Cortex of kidney (tissue), 1 donor: ENCODE measurements at places on chromosomes 13 and 19.

DNA sequence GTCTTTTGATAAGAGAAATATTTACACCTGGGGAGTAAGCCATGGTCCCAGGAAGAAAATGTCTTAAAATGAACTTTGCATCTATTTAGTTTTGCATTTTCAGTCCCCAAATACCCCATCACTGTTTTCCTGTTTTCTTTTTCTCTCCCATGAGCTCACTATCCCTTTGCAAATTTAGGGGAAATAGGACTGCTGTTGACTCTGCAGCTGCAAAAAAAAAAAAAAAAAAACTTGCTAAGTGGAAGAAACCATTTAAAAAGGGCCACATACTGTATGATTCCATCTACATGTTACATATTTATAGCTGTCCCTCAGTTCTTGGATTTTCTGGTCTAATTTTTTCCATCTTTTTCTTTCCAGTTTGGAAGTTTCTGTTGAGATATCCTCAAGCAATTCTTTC, 98.2 kb upstream of the SERP2 start:
- no peak for DNase-seq

DNA sequence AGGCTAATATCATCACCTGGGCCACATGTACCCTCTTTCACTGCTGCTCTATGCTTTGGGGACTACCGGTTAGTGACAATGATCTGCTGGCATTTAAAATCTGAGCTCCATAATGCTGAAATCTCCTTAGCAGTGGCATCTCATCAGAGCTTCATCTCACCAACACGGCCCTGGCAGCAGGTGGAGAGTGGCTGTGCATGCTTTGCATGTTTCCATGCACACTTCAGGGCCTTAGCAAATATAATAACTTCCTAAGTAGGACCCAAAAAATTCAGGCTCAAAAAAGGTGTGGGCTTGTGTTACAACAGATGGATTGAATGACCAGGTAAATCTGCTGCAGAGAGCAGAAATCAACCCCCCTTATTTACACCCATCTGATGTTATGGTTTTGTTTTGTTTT, 55.2 kb downstream of the ALOX5AP start:
- no peak for DNase-seq

DNA sequence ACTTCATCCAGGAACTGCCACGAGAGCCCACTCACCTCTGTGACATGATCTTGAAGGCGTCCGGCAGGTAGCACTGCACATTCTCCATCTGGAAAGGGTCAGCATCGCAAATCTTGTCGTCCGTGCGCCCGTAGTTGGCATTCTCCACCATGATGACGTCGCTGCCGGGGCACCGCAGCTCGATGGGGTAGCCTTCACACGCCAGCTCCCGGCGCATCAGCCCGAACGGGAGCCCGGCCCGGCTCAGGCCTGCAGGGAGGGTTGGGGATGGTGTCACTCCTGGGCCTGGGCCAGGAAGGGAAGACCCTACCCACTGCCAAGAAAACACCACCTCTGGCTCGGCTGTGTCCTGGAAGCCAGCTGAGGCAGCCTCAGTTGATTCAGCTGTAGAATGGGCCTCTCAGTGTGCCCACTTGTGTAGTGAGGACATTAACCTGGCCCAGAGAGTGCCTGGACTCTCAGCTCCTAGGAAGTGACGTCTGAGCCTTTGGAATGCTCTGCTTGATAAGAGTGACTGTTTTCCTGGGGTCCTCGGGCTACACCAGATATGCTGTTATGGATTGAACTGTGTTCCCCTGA, 28.4 kb downstream of the ADGRL1 start:
- no peak for DNase-seq

- DNase-seq = no peak
Observed at GRCh38 chr13:114105521-114106225, 26.8 kb downstream of the RASA3 start.

GRCh38 chr19:17951990-17952976, 14.6 kb upstream of the KCNN1 start:
- DNase-seq = no peak

DNA sequence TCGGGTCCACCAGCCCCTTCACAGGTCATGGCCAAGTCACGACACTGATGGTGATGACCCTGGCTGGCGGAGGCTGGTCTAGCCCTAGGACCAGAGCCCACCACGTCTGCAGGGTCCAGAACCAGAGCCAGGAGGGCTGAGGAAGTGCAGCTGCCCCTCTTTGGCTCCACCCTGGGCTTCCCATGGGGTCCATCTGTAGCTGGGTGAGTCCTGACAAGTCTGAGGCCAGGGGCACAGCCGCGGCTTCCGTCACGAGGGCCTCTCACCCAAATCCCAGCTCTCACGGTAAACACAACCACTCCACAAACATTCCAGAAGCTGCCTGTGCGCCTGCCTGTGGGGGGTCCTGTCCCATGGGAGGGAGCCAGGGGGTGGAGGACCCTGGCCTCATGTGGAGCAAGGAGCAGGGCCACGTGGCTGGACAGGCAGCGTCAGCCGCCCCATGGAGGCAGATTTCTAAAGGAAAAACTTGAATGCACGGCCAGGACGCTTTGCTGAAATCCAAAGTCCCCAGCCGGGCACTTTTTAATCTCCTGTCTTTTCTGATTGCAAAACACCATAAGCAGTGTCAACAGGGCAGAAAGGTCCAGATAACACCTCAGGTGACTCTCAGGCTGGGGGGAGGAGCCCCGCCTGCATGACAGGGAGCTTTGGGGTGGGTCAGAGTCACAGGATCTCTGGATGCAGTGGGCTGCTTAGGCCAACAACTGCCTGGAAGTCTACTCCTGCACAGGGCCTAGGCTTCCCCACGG, 29.9 kb downstream of the CEBPG start:
- DNase-seq = no peak
